ENCODE measurements at places on chromosomes 13 and 19.

GRCh38 chr19:3162418-3163229, 15.9 kb upstream of the S1PR4 start:
- DNase-seq, result no peak

GRCh38 chr13:62613819-62614218, 1198.2 kb upstream of the PCDH20 start:
- no peak for DNase-seq

GRCh38 chr13:110258876-110259631, 47.9 kb downstream of the COL4A1 start:
- no peak for DNase-seq

DNA sequence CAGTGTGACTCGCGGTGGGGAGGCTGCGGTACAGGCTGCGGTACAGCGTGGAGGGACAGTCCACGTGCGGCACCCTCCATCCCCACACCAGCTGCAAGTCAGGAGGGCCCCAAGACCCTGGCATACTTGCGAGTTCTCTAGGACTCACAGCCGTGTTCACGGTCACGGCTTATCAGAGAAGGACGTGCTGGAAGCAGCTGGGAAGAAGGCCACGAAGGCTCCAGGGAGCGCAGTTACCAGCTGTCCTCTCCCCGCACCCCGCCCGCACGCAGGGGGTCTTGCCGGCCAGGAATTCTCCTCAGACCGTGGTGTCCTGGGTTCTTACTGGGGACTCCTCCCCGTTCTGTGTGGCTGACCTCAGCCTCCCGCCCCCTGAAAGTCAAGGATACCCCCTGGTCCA, 6.2 kb downstream of the ZNF444 start:
- DNase-seq, result no peak

DNA sequence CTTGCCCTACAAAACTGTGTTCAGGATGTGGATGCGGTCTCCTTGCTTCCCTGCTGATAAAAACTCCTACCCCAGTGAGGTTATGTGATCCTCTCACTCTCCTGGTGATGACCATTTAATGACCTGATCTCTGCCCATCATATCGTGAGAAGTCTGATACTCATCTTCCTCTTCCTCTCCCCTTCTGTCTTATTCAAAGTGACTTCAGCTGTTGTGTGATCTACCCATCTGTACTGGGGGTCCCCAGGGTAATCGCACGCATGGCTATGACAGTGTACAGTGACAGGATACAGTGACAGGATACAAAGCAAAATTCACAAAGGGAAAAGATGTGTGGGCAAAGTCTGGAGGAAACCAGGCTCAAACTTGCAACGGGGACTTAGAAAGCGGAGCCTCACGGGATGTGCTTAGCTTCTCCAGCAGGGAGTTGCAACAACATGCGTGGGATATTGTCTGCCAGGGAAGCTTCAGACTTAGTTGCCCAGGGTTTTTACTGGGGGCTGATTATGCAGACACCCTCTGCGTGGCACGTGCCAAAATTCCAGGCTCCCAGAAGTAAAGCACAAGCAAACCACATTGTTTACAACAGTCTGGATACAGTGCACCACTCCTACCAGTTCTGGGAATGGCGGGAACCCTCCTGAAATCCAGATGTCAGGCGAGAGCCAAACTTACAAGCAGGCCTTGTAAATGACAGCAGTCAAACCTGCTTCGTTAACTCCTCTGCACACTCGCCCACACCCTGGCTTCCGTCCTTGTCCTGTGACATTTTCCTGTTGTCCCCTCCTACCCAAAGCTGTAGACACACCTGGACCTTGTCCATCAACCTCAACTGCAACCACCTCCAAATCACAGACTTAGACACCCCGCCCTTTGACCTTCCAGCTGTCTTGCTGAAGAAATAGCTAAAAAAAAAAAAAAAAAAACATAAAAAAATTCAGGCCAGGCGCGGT, 18.0 kb upstream of the GARRE1 start:
- no peak for DNase-seq

- peak; percentile 53 for DNase-seq
These were observed 53.4 kb upstream of the KLF12 start for GRCh38 chr13:74187564-74187963.

DNA sequence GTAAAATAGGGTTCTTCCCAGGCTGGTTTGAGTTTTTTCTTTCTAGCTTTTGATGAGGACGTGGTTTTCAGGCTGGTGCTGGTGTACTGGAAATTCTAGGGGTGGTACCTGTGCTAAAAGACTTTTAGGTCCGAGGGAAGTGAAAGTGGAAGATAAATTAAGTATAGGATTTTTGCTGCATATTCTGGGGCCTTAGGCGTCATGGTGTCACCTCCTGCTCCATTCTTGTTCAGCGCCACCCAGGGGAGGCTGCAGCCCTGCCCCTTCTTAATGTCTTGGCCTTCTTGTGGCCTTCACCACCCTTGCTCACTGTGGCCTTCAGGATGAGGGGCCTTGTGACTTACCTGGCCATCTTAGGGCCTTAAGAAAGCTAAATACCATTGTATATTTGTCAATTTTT, 12.4 kb downstream of the ZNF552 start:
- DNase-seq, result no peak

DNA sequence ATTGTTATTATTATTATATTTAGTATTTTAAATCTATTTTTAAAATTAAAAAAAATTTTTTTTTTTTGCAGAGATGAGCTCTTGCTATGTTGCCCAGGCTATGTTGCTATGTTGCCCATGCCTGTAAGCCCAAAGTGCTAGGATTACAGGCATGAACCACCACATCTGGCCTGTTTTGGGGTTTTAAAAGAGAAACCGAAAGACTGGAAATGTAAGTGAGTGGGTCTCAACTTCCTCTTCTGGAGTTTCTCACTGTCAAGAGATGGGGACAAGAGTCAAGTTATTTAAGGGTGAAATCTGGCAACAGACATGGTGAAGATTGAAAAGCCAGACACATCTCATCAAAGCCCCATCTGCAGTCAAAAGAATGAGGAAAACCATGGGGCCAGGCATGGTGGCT, 4.2 kb upstream of the OR7G3 start:
- DNase-seq, result no peak

GRCh38 chr13:111941845-111942447, 125.0 kb upstream of the SOX1 start:
- DNase-seq, result no peak

DNA sequence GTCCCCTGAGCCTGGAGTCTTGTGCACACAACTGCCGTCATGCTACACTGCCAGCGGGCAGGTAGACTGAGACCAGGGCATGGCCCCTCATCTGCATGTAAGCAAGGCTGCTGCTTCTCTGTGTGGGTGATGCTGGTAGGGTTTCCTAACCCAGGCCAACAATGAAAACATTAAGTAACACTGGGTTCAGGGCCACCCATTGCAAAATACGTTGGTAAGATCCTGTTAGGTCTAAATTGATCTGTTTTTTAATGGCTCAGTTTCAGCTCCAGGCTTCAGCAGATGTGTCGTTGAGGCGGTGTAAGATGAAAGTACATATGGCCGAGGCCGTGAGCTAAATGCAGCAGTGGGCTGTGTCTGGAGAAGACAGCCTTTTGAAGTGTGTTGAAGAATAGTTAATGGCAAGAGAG, 383.4 kb downstream of the IRS2 start:
- DNase-seq, result no peak

DNA sequence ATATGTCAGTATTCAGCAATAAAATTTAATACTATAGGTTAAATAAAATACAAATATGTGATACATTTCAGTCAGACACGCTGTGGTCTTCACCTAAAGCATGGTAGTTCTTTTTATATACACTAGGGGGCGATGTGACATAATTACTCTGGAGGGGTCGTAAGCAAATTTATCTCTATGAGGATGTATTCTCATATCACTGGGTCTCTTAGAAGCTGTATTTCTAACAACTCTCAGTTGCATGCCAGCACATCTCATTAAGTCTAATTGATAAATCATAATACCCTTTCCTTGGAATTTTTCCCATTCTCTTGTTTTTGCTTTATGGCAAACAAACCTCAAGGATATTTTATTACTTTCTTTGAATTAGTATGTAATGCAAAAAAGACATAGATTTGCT, 3.9 kb upstream of the PCDH17 start:
- peak; percentile 25 for DNase-seq

- no peak for DNase-seq
These were observed 137.2 kb upstream of the DACH1 start for GRCh38 chr13:72004246-72004645.

DNA sequence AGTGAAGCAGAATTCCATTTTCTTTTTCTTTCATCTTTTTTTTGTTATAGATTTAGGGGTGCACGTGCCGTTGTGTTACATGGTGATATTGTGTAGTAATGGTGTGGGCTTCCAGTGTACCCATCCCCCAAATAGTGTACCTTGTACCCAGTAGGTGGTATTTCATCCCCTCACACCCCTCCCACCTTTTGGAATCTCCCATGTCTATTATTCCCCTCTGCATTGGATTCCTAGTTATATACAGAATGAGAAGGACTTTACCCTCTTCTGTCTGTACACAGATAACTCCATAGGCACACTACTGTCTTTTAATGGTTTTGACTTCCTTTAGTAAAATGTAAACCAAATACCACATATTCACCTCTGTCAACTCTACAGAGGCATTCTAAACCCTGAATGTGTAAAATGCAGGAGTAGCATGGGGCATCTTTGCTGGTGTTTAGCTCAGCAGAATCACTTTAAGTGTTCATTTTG, 28.0 kb downstream of the FRY start:
- no peak for DNase-seq

GRCh38 chr19:35716801-35717664, 770 bp upstream of the KMT2B start:
- peak; percentile 95 for DNase-seq

GRCh38 chr13:110830331-110830730, 84.5 kb downstream of the ANKRD10 start:
- DNase-seq, result no peak

DNA sequence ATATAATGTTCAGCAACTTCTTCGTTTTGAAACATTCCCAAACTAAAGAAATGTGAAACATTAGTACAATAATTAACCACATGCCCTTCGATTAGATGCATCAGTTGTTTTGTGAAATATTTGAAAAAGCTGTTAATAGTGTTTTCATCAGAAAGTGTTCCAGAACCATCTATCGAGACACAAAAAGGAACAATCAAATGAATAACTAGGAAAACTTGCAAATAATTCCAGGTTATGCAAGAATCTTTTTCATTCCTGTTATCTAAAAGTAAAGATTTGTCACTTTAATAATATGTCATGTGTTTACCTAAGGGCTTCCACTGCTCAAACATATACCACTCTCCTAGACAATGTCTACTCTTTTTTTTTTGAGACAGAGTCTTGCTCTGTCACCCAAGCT, 904.2 kb upstream of the MIR17HG start:
- DNase-seq, result peak; percentile 24

DNA sequence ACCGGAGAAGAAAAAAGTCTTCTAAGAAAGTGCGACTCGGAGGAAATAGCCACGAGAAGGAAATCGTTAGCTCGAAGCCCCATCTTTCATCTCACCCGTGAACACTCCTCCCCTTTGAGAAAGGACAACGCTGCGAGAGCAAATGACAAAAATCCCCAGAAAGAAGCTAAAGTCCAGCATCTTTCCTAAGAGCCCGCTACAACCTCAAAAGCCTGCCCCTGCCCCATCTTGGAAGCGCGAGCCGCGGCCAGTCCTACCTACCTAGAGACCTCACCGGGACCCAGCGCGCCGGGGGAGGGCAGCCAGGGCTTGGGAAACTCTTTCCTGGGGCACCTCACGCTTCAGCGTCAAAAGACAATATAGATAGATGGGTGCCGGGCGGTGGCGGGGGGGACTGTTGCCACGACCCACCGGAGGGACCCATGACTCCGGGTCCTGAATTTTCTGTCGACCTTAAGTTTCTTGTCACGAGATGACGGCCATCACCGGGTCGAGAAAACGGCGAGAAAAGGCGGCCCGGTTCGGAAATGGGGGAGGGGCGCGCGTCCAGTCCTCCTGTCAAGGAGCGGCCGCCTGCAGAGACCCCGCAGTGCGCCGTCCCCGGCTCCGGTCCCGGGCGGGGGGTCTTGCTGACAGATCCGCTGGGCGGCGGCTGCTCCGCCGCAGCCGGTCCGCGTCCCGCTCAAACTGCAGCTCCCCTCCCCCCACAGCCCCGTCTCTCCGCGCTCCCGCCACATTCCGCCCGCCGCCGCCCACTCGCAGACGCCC, 65.9 kb downstream of the KCNRG start:
- peak; percentile 47 for DNase-seq

DNA sequence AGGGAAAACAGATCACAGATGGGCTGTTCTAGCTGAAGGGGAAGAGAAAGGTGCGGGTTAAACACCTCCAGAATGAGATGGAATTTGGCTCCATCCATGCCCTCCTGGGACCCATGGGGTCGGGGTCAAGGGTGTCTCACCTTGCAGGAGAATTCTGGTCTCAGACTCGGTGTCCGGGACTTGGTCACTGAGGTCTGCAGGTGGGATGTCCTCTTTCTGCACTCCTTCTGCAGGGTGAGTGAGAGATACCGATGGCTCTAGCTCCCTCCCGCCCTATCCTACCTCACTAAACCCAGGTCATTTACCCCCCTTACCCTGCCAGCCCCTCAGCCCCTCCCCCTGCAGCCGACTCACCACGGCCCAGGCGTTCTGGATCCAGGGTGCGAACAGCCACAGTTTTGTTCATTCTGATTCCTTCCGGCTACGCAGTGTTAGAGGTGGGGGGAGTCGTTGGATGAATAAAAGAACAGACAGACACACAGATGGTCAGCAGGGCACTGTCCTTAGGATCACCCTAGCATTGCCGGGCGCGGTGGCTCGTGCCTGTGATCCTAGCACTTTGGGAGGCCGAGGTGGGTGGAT, 24.1 kb downstream of the C3 start:
- DNase-seq, result no peak

DNA sequence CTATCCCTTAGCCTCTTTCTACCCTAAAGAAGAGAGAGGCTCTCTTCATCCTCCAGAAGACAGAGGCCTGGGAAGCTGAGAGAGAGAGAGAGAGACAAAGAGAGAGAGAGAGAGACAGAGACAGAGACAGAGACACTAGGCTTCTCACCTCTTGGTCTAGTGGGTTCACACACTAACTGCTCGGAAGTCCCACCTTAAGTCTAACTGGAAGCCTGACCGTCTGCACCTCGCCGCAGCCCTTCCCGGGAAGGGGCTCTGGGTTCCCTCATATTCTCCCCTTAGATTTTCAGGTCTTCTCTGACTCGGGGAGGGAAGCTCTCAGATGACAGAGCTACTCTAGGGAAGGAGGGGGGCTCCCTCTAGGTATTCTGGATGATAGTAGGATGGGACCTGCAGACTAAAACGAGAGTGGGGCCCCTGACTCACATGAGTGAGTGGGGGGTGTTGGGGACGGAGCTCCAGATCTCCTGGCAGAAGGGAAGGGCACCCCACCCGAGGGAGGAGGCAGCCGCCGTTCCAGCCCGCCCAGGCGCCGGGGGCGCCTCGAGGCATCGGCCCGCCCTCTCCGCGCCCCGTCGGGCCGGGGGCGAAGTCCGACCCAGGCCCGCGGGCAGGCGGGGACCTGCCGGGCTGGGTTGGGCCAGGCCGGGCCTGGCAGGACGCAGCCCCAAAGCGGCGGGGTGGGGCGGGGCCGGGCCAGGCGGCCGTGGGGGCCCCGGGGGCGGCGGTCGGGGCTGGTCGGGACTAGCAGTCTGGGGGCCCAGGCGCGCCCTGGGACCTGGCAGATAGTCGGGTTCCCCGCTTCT, 2.0 kb upstream of the JUNB start:
- peak; percentile 36 for DNase-seq
